ENCODE measurements at places on chromosomes 3 and 15.

DNA sequence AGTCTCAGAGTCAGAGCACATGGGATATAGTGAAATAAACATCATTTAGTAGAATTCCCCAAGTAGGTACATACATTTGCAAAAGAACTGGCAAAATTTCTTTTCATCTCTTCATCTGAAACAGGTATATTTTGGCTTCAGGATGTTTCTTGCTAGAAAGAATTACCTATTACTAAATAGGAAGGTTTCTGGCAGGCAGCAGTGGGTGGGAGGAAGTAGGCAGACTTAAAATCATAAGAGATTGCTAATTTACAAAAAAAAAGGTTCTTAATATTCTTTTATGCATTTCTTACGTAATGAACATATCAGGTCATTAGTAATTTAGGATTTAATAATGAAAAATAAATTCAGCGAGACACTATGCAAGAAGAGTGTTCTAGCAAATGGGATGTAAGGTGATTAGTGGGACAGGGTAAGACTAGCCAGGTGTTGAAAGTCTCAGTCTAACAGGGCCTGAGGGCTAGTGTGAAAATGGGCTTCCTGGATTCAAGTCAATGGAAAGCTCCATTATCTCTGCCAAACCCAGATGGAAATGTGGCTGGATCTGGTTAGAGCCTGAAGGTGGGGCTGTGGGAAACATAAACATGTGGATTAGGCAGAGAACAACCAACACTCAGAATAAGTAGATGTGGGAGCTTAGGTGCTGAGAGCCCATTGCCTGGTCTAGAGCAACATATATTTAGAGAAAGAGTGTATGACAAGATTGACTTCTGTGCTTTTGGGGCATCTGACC is 127.4 kb upstream of the FEZF2 start:
- no peak for DNase-seq

- DNase-seq: peak; percentile 19
Observed at GRCh38 chr15:51536965-51537574, 85.5 kb downstream of the DMXL2 start.

GRCh38 chr3:125261031-125261430 is 48.5 kb upstream of the SLC12A8 start:
- DNase-seq: no peak

GRCh38 chr15:85748729-85749128 is 46.0 kb downstream of the KLHL25 start:
- no peak for DNase-seq

DNA sequence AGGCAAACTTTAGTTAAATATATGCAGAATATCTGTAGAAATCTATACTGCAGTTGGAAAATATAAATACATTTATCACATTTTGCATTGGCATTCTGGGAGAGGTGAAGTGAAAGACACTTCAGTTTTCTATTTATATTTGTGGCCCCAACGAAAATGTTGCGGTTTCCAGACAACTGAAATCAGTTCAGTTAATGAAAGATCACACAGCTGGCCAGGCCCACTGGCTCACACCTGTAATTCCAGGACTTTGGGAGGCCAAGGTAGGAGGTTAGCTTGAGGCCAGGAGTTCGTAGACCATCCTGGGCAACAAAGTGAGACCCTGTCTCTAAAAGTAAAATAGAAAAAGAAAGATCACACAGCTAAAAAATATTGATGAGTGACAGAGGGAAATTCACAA is 11.9 kb upstream of the CLASP2 start:
- no peak for DNase-seq

GRCh38 chr15:75114796-75115195 is 86.9 kb upstream of the C15orf39 start:
- DNase-seq: no peak

Data from Kasumi-1 (cell line).